ENCODE measurements at places on chromosomes 11 and 22.

- no peak for DNase-seq
These were observed 32.2 kb downstream of the LIMK2 start for GRCh38 chr22:31244046-31244942.

DNA sequence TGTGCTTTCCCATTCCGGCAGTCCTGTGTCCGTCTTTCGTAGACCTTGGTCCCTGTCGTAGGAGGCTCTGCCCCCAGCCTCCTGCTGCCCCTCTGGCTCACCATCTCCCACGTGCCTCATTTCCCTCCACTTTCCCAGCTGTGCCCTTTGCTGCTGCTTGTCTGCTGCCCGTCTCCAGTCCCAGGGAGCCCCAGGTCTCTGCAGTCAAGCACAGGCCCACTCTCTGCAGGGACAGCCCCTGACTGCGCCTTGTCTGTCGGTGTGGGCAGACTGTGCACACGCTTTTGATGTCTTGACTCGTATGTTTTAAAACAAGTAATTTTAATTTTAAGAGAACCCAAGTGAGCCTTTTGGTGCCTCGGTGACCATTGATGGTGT is 12.4 kb downstream of the DGCR8 start:
- no peak for DNase-seq

- DNase-seq = no peak
These were observed 83.1 kb downstream of the PTPRJ start for GRCh38 chr11:48063424-48063978.

- DNase-seq = no peak
These were observed 800 bp downstream of the KCNJ5 start for GRCh38 chr11:128891913-128892398.

DNA sequence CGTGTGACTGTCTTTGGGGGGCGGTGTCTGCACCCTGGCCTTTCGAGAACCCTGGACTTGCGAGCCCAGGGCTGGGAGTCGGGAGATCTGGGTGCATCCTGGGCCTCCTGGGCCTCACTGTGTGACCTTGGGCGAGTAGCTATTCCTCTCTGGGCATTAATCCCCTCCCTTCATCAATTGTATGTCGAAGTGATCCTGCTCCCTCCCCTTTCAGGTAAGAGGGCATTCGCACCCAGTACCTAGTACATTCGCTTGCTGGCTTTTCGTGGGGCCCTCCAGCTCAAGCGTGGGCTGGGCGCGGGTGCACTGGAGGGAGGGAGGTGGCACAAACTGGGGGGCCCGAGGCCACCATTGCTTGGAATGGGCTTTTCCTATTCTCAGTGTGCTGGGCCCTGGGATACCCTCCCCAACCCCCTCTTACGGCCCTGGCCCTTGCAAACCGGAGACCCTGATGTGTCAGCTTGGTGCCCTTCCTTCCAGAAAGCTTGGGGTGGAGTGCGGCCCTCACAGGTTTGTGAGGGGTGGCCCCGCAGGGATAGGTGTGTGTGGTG is 530 bp downstream of the USP35 start:
- DNase-seq = no peak

GRCh38 chr22:20844055-20845037 is 14.3 kb downstream of the PI4KA start:
- DNase-seq = no peak

DNA sequence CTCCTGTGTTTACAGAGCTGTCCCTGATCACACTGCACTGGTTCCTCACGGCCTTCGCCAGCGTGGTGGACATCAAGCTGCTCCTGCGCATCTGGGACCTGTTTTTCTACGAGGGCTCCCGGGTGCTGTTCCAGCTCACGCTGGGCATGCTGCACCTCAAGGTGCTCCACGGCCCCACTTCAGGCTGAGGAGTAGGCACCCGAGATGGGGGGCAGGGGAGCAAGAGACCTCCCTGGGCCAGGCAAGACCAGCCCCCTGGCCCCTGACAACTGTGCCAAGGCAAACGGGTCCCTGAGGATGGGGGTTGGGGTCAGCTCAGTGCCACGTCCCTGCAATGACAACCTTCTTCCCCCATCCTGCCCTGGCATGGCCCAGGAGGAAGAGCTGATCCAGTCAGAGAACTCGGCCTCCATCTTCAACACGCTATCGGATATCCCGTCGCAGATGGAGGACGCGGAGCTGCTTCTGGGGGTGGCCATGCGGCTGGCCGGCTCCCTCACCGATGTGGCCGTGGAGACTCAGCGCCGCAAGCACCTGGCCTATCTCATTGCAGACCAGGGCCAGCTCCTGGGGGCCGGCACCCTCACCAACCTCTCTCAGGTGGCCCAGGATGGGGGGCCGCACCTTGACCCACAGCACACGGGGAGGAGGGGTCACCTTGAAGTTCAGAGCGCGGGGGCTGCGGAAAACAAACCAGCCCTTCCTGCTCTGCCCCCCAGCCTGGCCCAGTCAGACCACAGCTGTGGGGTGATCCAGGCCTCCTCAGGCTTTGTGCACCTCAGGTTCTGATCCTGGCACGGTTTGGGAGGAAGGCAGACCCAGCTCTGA is 35.9 kb downstream of the SGSM3 start:
- no peak for DNase-seq

GRCh38 chr11:23311986-23312940 is 452.0 kb upstream of the CCDC179 start:
- no peak for DNase-seq

DNA sequence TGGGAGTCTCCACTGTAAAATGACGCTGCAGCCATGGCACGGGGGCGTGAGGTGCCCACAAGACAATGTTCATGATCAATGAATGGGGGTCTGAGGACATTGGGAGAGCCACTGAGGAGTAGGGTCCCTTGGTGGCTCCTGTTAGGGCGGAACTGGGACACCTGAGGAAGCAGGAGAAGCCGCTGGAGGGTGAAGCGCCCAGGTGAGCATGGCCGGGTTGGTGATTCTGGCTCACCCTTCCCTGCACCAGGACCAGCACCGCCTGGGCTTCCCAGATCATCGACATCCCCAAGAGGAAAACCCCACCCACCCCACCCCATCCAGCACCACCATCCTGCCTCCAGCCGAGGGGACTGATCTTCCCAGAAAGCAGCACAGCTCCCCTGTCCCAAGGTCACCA is 30.6 kb downstream of the SHANK2 start:
- DNase-seq = no peak

Measured in activated naive CD4-positive, alpha-beta T cell treated with Interleukin-2 at 50 U/mL for 16 hours (primary cell).